Germinal center (tissue), 1 donor: ENCODE measurements at places on chromosomes 16 and 17.

DNA sequence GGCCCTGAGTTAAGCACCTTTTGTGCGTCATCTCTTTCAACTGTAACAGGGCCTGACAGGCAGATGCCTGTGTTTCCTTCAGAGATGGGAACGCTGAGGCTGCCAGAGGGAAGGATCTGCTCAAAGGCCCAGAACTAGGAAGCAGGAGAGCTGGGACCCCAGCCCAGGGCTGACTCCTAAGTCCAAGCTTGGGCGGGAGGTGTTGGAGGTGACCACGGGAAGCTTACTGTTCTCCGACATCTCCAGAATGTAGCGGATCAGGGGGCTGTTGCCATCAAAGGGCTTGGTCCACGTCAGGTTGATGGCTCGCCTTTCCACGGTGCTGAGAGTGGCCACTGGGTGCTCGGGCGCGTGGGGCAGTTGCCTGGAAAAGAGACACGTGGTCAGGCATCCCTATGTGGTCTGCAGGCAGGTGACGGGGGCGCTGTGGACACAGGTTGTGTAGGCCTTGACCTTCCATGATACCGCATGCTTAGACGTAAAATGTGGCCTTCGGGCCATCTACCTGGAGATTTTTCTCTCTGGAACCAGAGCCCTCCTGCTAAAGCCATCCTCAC, 111.4 kb upstream of the CDC42EP4 start:
- DNase-seq = no peak

- DNase-seq = no peak
These were observed 5.7 kb upstream of the C1QTNF8 start for GRCh38 chr16:1101573-1102332.

GRCh38 chr17:1732833-1733321, 8.4 kb downstream of the WDR81 start:
- DNase-seq = peak; percentile 70

GRCh38 chr17:62989501-62989900, 23.5 kb downstream of the TANC2 start:
- DNase-seq = no peak

- no peak for DNase-seq
These were observed 119.3 kb upstream of the TOM1L1 start for GRCh38 chr17:54781389-54781788.

- no peak for DNase-seq
These were observed 38.3 kb downstream of the CCDC182 start for GRCh38 chr17:57706761-57707160.

GRCh38 chr17:73840829-73841228, 196.6 kb upstream of the SDK2 start:
- DNase-seq = no peak

DNA sequence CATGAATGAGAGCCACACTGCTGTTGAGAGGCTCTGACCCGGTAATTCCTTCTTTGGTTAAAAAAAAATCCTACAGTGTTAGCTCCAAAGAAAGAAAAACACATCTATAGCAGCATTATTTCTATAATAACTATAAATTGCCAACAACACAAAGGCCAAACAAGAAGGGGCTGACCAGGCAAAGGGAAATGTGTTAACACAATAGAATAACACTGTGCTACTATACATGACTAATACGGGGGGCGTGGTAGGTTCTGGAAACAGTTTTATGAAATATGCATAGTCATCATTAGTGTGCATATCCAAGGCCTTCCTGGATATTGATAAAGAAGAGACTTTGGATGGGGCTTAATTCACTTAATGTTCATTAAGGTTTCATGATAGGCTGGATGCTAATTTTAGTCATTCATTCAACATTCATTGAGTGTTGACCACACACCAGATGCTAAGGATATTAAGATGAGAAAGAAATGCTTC, 50.0 kb upstream of the CCL1 start:
- DNase-seq = no peak

DNA sequence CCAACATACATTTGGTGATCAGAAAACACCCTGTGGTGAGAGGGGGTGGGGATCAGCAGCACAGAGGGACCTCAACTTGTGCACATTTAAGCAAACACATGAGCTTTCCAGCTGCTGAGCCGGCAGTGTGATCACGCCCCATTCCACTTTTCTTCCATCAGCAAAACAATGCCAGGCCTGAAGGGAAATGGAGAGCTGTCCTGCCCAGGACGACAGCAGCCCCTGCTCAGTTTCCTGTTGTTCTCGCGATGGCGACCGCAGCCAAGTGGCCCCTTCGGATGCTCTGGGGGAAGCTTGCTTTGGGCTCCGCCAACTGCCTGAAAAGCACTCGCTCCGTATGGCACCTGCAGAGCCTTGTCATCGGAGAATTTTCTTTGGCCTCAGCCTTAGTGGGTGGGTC, 272.3 kb downstream of the FOXL1 start:
- DNase-seq = no peak

DNA sequence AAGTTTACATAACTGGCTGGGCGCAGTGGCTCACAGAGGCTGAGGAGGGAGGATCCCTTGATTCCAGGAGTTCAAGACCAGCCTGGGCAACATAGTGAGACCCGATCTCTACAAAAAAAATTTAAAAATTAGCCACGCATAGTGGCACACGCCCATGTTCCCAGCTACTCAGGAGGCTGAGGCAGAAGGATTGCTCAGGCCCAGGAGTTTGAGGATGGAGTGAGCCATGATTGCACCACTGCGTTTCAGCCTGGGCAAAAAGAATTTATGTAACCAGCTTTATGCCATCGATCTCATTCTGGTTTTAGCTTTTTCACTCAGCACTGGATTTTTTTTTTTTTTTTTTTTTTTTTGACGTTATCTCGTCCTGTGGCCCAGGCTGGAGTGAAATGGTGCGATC, 9.1 kb upstream of the CD300E start:
- DNase-seq = no peak

GRCh38 chr16:64919929-64920607, 201.8 kb downstream of the CDH11 start:
- DNase-seq = no peak

- no peak for DNase-seq
These were observed 14.0 kb downstream of the GRIN2A start for GRCh38 chr16:10168258-10168657.

DNA sequence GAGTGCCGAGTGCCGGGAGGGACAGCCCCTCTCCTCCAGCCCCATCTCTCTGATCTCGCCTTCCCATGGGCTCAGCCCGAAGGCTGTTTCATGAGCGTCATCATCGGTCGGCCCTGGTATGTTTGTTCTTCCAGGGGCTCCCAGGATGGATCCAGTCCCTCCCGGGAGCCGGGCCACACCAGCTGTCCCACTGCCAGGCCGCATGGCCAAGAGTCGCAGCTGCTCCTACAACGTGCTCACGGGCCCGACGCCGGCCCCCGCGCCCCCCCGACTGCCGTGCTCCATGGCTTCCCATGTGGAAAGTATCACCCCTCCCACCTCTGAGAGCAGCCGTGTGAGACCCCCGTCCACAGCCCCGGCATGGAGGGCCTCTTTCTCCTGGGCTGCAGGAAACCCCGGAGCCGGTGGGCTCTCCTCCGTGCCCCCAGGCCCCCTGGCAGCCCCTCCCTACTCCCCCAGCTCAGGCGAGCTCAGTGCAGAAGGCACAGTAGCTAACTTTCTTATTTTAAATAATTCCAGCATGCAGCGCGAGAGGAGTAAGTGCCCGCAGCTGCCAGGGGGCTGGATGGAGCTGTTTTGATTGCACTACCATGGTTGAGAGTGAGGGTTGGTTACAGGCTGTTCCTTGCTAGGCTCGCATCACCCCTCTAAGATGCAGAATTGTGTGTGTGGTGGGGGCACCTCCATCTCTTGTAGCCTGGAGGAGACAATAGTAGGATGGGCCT, 26.6 kb upstream of the GSE1 start:
- no peak for DNase-seq

GRCh38 chr17:8338753-8339140, 893 bp upstream of the ODF4 start:
- DNase-seq = no peak

DNA sequence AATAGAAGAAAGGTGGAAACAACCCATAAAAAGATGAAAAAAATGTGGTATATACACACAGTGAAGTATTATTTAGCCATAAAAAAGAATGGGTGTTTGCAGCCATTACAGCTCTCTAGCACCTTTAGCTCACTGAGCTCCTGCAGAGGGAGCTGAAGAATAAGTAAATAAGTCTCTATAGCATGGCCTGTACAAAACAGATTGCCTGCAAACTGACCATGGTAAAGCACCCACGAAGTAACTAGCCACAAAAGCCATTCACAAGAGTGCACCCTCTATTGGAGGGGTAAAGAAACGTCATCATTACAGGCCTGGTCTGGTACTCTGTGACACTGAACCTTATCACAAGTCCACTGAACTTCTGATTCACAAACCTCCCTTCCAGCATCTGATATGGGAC, 76.3 kb downstream of the USP32 start:
- no peak for DNase-seq

DNA sequence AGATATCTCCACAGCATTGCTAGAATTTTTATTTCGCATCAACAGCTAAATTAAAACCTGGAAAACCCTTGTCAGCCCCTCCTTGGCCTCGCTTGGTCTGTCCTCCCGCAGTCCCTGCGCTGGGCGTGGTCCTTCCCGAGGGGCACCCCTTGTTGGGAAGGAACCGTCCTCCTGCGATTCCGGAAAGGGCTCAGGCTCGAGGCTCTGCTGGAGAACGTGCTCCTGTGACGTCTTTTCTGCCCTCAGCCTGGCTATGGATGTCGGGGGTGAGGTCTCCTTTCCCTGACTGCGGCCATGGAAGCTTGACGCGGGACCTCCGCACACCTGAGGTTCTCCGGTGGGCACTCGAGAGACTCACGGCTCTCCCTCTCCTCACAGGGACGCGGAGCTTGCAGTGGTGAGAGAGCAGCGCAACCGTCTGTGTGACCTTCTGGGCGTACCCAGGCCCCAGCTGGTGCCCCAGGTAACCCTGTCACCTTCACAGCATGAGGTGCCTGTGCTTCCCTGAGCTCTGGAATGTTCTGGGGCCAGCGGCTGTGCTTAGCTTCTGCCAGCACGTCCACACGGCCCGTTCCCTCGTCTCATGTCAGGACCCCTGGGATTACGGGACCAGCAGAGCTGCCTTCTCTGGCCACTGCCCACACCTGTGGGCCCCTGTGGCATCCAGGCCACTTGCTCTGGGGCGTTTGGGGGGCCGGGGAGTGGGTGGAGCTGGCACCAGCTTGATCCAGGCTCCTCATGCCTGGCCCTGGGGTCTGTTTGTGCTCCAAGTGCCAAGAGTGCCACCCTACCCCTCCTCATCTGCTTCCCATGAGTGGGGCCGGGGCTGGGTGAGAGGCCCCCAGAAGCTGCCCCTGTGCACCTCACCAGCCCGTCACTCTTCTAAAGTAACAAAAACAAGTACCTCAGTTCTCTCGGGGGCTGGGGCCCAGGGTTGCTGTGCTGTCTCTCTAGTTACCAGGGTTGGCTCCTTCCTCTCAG, 101.5 kb upstream of the ZNF750 start:
- DNase-seq = no peak

- DNase-seq = no peak
These were observed 65.8 kb downstream of the RGS9 start for GRCh38 chr17:65202844-65203571.

DNA sequence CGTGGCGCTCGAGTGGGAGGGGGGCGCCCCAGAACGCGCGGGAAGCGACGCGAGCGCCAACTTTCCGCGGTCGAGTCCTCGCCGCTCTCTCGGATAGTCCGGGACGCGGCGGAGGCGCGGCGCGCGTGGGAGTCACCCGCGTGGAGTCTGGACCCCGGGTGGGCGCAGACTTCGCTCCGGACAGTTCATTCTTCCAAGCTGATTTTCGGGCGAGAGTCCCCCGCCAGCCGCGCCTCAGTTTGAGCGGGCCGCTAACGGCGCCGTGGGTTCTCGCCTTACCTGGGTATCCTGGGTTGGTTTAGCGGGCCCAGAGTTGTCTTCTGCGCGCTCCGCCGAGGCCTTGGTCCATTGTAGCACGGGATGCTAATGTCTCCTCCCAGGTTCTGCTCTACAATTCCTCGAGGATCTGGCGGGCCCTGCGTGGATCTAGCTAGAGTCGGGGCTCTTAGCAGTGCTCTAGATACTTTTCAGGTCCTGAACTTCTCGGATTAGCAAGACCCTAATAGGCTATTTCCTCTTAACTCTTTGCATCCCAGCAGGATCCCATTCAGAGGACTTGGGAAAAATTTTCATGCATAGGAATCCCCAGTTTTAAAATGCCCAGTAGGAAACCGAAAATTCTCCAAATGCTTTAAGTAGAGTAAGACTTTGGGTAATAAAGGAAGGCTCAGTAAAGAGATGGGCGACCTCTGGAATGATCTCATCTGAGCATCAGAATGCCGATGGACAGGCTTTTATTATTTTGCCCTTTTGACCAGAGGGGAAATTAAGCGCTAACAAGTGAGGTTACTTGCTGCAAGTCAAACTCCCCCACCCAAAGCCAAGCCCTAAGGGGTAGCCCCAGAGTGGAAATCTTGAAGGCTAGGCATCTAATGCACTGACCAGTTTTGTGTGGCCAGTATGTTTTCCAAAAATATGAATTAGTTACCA, 537 bp upstream of the GJC1 start:
- DNase-seq = peak; percentile 18

GRCh38 chr16:68255712-68256111, 8.6 kb upstream of the SLC7A6 start:
- no peak for DNase-seq

GRCh38 chr17:28047806-28048205, 5.3 kb downstream of the NLK start:
- no peak for DNase-seq

- DNase-seq = no peak
These were observed 61.2 kb downstream of the MEAK7 start for GRCh38 chr16:84443166-84443802.

DNA sequence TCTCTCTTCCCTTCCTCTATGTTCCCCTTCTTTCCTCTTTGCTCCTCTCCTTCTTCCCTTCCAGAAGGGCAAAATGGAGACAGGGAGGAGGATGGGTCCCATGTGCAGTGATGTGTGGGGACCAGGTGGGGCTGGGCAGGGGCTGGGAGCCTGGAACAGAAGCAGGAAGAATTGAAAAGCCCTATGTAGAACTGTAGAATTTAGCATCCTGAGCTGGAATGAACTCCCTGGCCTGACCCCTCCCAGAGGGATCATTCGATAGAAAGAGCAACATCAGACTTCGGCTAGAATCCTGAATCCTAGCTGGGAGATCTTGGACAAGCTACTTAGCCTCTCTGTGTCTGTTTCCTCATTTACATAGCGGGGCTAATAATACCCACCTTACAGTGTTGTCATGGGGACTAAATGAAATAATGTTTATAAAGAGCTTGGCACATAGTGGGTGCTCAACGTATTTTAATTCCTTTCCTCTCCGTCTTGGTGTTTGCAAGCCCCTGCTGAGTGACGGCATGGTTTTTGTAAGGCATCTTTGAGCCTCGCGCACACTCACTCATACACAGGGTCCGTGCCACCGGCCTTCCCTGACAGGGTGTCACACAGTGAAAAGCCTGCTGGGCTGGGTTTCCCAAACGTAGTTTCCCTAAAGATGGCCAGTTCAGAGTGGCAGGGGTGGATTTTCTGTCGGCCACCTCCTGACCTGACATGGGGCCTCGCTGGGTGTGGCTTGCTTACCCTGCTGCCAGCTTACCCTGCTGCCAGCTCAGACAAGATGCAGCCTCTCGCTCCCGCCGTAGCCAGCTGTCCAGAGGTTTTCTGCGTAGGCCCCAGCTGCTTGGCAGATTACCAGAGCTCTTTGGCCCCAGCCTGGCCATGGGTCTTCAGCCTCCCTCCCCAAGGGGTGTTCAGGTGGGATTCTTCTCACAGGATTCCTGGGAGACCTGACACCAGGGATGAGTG, 6.1 kb upstream of the ARHGAP23 start:
- no peak for DNase-seq

- no peak for DNase-seq
These were observed 157.0 kb downstream of the CPPED1 start for GRCh38 chr16:12646490-12647274.

- no peak for DNase-seq
These were observed 54.0 kb downstream of the ANKRD11 start for GRCh38 chr16:89436366-89436765.
